CD8-positive, alpha-beta memory T cell (primary cell): ENCODE measurements at places on chromosomes 3 and 15.

DNA sequence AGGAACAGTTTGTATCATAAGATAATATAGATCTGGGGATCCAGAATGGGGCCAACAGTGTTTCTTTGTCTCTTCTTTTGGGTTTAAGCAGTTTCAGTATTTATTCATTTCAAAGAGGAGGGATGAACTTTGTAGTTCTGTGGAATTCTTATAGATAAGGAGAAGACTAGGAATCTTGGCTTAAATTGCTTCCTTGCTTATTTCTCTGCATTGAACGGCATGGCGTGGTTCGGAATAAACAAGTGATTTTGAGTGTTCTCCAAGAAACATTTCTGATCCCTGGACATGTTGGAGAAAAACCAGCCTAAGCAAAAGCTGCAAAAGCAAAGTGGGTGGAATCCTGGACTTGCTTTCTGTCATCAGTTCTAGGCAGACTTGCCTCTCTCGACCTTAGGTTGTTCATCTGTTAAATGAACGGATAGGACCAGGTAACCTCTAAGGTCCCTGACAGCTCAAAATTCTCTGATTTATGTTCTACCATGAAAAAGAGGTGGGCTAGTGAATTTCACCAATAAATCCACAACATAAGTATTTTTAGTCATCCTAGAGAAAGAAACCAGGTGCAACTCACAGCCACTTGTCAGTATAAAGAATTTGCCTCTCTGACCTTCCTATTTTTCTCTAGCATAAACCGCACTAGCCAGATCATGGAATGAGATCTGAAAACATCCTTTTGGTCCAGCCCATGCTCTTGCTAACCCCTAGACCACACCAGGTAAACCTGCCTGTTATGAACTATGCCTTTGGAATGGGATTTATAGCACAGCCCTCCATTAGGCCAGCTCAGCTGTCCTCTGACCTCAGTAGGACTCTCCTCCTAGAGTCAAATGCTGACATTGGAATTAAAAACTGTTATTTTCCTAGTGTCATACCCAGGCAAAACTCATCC lies 78.8 kb downstream of the CLDN11 start:
- DNase-seq: no peak

- DNase-seq: no peak
These were observed 7.5 kb downstream of the EPHB1 start for GRCh38 chr3:134802428-134803050.

- DNase-seq: no peak
These were observed 10.6 kb downstream of the TPM1 start for GRCh38 chr15:63052961-63053698.

GRCh38 chr3:10116138-10116460 lies 624 bp downstream of the BRK1 start:
- no peak for DNase-seq

- no peak for DNase-seq
These were observed 24.5 kb upstream of the GMNC start for GRCh38 chr3:190886945-190887344.

DNA sequence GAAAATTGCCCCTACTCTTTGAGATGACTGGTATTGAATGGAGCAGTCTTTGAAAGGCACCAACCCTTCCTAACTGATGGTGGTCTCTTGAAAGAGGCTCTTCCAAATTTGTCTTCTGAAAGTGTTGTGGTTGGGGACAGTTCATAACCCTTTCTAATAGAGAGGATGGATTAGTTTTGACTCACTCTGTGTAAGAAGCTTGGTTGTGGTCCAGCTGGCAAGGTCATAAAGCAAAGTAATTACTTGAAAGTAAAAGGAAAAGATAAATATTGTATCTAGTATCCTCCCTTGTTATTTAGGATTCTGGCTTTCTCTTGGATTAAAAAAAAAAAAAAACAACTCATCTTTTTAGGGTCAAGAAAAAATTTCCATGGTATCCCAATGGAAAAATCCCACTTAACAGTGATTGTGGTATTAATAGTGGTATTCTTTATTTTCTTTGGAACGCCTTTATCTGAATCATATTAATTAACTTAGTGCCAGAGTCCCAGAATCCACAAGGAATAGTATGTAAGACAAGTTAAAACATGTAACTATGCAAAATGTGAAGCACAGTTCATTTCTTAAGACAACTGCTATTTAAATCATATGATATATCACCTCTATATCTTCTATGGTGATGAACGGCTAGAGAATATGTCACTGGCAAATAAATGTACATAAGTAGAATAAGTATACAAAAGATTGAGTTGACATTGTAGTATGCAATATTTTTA lies 469.3 kb upstream of the CDIN1 start:
- DNase-seq: no peak

DNA sequence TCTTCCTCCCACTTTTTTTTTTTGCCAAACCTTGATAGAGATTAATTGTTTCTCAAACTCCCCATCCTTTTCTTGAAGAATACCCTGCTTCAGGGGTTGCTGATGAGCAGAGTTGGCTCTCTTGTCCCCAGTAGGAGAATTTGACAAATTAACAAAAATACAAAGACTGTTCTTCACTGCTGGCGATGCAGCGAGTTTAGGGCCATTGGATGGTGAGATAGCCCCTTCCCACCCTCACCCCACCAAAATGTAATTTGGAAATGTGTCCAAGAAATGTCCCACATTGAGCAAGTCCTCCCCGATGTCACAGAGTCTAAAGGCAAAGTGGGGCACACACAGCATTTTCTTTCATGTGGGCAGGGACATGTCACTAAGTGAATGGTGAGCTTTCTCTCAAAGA lies 136.0 kb upstream of the RARB start:
- DNase-seq: no peak

DNA sequence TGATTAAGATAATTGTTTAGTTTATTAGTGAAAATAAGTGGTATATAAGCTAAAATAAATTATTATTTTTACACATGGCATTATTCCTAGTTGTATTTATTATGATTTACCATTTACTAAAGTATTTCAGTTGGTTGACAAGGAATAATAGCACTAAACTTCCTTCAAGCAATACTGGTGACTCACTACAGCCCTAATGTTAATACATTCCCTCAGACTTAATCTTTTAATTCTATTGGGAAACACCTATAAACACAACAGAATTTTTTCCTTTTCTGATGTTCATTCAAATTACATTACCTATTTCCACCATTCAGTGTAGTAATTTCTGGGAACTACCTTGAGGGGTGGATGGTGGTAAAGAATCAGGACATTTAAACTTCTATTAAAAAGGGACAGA lies 264.0 kb downstream of the TIGIT start:
- DNase-seq: no peak

DNA sequence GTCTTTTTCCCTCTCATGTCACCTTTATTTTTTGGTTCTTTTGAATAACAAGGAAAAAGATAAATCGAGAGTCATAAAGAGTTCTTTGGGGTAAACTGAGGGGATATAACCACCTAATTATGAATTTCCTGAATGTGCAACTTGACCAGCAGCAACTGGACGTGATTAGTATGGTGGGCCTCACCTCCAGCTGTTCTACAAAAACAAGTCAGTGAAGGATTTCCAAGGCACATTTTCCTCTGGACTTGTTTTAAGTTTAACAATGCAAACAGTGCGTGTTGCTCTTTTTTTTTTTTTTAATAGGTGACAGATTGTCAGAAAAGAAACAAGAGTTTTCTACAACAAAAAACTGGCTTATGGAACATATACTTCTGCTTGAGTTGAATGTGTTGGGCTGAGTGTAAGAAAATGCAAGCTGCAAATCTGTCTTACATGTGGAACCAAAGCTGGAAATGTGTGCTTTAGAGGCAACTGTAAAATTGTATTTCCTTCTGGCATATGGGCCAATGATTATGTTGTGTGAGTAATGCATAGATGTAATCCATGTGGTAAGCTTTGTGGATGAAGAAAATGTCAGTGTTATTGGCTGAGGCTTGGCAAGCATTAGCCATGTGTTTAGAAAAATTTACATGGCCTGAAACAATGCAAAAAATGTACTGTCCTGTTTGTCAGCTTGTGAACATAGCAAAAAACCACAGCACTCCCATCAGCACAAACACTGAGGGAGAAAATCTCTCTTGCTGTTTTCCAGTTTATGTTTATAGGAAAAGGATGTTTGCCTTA lies 44.5 kb upstream of the FNDC3B start:
- DNase-seq: no peak

GRCh38 chr3:53618936-53619335 lies 124.5 kb downstream of the CACNA1D start:
- no peak for DNase-seq

DNA sequence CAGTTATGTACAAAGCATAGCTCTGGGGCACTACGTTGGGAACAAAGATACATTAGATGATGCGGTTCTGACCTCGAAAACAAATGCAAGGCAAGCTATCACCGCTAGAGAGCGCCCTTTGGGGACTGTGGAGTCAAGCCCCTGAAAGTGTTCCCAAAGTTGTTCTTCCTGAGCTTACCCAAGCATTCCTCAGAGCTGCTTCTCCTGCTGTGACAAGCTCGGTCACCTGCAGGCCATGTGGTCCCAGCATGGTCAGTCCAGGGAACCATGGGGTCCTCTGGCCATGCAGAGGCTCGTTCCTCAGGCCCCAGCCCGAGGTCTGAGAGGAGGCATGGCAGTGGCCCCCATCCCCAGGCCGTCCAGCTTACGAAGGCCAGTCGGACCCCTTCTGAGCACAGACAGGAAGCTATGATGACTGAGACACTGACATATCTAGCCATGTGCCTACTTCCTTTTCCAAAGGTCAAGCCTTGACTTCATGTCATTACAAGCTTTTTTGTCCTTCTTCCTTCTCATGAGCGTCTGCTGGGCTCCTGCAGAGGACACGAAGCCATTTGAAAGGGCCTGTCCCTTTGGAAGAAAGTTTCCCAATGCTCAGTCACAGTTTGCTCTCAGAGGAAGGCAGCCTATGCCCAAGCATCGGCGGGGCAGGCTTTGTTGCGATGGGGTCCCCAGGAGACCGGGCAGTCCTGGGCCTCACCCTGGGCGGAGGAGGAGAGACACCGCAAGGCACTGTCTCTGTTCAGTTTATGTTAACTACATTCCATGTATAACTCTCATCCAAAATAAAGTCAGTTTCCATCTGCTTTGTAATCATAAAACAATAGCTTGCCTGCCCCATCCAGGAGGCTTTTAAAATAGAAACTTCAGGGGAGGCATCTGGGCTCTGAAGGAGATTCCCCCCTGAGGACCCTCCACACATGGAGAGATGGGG lies 79.3 kb downstream of the ATP10A start:
- DNase-seq: peak; percentile 11

DNA sequence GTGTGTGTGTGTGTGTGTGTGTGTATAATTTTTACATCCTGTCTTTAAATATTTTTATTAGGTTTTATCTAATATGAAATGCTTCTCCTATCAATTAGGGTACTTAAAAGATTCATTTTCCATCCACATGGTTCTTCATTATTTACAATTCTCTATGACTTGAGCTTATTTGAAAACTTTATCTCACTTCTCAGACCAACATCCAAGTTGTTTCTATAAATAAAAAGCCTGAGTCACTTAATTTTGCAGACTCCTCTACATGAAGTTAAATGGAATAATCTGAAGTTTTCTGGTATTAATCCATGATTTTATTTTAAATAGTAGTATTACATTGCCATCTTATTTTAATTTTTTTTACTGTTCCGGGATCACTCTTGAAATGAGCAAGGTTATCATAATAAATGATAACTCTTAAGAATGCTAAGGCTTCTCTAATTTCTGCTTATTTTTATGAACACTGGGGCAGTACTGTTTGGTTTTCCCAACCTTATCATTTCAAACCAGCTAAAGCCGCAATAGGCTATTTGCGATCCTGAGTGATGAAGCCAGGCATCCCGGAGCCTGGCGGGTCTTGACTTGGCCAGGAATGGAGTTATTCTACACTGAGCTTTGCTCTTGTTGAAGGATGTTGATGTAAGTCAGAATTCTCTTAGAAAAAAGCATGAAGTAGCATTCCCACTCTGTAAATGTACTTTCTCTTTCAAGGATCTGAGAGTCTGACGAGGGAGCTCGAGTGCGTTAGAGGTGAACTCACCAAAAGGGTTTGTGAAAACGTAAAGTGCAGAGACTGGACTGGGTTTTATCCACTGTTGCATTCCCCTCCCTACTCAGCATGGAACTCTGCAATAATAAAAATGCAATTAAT lies 220.2 kb upstream of the LRTM1 start:
- no peak for DNase-seq

GRCh38 chr15:52727815-52728214 lies 48.6 kb upstream of the ATOSA start:
- DNase-seq: no peak

DNA sequence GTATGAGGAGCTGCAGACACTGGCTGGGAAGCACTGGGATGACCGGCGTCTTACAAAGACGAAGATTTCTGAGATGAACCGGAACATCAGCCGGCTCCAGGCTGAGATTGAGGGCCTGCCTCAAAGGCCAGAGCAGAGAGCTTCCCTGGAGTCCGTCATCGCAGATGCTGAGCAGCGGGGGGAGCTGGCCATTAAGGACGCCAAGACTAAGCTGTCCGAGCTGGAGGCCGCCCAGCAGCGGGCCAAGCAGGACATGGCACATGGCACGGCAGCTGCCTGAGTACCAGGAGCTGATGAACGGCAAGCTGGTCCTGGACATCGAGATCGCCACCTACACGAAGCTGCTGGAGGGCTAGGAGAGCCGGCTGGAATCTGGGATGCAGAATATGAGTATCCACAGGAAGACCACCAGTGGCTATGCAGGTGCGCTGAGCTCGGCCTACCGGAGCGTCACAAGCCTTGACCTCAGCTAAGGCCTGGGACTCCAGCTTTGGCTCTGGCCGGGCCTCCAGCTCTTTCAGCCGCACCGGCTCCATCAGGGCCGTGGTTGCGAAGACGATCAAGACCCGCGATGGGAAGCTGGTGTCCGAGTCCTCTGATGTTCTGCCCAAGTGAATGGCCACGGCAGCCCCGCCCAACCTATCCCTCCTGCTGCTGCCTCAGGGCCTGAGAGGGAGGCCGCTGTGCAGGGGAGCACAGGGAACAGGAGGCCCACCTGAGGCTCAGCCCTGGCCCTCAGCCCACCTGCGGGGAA lies 9.2 kb upstream of the SHC4 start:
- no peak for DNase-seq

DNA sequence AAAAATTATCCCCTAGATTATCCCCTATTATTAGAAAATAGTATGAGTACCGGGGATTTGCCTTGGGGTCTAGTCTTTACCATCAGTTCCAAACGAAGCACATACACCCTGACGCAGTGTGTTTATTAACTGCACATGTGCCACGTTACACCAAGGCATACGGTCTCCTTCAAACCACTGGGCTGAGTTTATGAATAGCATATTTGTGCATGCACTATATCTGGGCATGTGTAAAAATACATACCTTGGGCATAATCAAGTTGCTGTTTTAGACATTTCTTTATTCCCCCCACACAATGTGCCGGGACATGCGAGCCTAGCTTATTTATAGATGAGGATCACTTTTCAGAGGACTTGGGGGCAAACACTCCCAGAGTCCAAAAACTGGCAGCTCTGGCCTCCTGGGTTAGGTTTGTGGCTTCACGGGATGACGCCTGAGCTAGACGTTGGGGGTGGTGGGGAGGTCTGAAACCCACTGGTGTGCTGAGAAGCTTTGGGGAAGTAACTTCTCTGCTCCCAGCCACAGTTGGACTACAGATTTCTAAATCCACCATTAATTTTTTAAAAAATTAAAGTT lies 16.2 kb downstream of the IGDCC4 start:
- DNase-seq: no peak

GRCh38 chr3:9020426-9020825 lies 57.2 kb upstream of the RAD18 start:
- no peak for DNase-seq

- no peak for DNase-seq
These were observed 628 bp downstream of the PRRT3 start for GRCh38 chr3:9951598-9951961.
